AG10803 (cell line): ENCODE measurements at places on chromosomes 2 and 18.

GRCh38 chr2:25664183-25664964, 9.0 kb downstream of the DTNB start:
- DNase-seq = peak; percentile 54

GRCh38 chr18:46237891-46238290, 133.7 kb downstream of the HAUS1 start:
- no peak for DNase-seq

GRCh38 chr2:8448824-8449556, 232.9 kb upstream of the ID2 start:
- no peak for DNase-seq

- no peak for DNase-seq
These were observed 7.4 kb downstream of the MCEE start for GRCh38 chr2:71122387-71123298.

GRCh38 chr18:9209279-9209678, 72.7 kb downstream of the ANKRD12 start:
- DNase-seq = peak; percentile 74

DNA sequence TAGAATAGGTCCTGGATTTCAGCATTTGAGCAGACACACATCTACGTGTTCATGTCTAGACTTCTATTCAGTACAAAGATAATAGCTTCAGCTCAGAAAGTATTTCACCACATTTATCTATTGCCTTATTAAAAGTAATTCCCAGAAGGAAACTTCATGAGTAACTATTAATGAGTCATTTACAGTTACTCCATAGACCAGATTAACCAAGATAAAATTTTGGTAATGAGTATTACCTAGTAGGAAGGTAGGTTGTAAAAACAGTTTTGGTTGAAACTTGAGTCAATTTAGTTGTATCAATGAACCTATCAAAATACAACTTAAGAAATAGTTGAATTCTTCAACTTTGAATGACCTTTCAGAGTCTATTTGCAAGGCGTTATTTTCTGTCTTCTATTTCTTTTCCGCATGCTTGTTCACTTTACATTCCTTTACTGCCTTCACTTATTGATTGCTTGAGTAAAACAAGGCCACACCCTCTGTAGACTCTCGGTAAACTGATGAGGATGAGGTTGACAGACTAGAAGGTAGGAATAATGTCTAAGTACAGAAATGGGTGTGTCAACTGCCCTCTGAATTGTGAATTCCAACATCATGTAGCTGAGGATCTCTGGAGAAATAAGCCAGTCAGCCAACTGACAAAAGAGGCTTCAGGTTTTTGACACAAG, 1165.6 kb upstream of the ZEB2 start:
- no peak for DNase-seq

DNA sequence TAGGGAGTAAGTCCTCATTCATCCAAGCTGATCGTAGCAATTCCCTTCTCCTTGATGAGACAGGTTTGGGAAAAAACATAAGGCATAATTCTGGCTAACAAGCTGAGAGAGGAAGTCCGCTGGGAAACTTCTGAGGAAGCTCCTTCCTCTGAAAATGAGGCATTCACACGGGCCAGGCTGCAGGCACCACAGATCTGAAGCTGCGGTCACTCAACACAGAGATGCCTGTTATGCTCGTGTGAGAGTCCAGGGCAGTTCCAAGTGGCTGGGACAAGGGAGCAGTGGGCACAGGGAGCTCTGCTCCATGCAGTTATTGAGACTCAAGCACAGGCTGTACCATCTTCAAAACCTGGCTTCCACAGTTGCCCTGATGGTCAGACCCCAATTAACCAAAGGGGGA, 200.9 kb upstream of the ID2 start:
- DNase-seq = no peak

DNA sequence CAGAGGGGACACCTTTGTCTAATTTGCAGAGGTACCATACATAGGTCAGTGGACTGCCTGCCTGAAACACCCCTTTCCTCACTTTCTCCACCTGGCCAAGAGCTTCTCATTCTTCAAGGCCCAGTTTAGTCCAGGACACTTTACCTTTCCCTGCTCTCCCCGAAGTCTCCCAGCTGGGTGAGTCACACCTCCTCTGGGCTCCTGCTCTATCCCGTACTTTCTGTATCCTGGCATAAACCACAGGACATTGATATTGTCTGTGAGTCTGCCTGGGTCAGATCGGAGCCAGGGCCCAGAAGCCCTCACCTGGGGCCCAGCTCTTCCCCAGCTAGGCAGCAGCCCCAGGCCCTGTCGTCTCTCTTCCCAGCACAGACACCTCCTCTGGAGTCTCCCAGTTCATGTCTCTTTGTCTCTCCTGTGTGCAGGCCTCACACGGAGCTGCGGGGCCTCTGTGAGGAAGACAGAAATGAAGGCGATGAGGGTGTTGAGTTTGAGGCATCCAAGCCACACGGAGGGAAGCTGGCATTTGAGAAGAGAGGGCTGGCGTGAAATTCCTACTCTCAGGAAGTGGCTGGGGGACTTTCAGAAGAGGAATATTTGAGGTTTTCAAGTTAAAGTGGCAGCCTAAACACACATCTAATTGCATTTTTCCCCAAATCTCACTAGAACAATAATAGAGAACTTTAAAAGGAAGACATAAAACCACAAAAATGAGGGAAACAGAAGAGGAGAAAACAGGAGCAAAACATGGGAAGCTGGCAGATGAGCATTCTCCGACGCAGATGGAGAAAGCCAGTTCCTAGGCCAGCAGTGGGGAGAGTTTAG, 79.6 kb upstream of the LAPTM4A start:
- DNase-seq = peak; percentile 85

- peak; percentile 10 for DNase-seq
These were observed 533.4 kb downstream of the ERBB4 start for GRCh38 chr2:212005085-212005671.
